ENCODE measurements at places on chromosomes 13 and 19.

DNA sequence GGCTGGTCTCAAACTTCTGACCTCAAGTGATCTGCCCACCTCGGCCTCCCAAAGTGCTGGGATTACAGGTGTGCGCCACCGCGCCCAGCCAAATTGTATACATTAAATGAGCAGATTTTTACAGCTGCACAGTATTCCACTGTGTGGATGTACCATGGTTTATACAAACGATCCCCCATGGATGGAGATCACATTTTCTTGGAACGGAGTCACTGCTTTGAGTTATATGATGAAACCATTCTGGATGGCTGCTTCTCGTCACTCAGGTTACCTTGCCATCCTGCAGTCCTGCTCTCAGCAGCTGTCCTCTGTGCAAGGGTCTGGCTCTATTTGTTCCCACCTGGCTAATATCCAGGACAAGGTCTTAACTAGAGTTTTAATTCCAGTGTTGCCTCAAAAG is 39.1 kb upstream of the SLC15A1 start:
- no peak for DNase-seq

DNA sequence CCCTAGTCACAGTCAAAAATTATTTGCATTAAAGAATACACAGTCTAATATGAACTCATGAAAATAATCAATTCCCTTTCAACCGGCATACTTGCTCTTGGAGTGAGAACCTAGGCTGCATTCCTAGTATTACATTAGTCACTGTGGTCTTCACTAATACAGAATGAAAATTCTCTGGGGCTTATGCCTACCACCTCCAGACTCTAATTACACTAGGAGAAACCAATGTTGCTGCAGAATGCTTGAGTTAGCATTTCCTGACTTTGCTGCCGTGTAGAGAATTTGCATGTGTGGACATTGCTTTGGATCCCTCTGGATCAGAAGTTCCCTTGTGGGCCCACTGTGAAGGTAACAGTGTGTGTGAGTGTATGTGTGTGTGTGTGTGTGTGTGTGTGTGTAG is 87.8 kb downstream of the CCNA1 start:
- no peak for DNase-seq

- DNase-seq, result no peak
Observed at GRCh38 chr19:50155520-50156109, 7.5 kb downstream of the IZUMO2 start.

GRCh38 chr13:20461860-20462532 is 63.7 kb downstream of the CRYL1 start:
- DNase-seq, result no peak

- no peak for DNase-seq
Observed at GRCh38 chr13:82815791-82816190, 1066.5 kb downstream of the SLITRK1 start.

All from esophagus squamous epithelium (tissue), 5 donors.